Cardiac muscle cell (in vitro differentiated cells and primary cell): ENCODE measurements at places on chromosomes 6 and 20. TPM values are rescaled to one million over a fixed set of nuclear protein-coding genes. Genes with fewer than 3 reads are reported as not detected.

Gene EYA2
- polyA plus RNA-seq = 0.31 TPM in 1 of 2 replicates, not detected in the other

GRCh38 chr6:811831-812230, 118.9 kb upstream of the EXOC2 start:
- DNase-seq = no peak

GRCh38 chr6:43308101-43308989, at the start of gene CRIP3:
CRIP3 (minus strand) TSS chr6:43308826; CDS start chr6:43308792, 34 bp downstream.
- peak; percentile 67 for DNase-seq

DNA sequence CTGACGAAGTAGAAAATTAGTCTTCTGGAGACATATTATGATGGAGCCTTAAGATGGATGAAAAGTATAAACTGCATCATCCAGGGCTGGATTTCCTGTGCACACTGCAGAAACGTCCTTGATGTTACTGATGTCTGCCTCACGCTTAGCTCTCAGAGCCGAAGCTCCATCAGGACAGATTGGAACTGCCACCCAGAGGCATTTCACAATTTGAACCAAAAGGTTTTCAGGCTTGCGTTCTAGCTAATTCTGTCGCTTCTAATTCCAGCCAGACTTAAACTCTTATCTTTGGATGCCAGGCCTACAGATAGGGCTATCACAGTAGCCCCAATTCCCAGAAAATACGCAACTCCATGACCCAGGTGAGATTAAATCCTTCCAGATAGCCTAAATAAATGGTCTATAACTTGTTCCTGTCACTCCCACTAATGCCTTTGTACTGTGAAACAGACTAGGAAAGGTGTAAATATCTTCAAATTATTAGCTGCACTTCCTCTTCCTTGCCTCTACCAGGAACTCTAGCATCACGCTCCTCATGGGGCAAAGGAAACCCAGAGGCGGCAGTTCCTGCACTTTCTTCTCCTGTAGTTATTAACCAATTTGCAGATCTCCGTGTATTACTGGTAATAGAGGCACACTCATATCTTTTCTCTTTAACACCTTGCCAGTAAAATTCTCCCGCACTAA, 634.6 kb downstream of the PRKN start:
- DNase-seq = no peak

- no peak for DNase-seq
These were observed 228.5 kb upstream of the EXOC2 start for GRCh38 chr6:921400-921799.

GRCh38 chr6:157269261-157269794, 54.0 kb downstream of the TMEM242 start:
- DNase-seq = peak; percentile 95
